GM04504 (cell line): ENCODE measurements at places on chromosomes 1 and 21.

GRCh38 chr1:228830954-228831481, 95.7 kb downstream of the RHOU start:
- DNase-seq: peak; percentile 13

DNA sequence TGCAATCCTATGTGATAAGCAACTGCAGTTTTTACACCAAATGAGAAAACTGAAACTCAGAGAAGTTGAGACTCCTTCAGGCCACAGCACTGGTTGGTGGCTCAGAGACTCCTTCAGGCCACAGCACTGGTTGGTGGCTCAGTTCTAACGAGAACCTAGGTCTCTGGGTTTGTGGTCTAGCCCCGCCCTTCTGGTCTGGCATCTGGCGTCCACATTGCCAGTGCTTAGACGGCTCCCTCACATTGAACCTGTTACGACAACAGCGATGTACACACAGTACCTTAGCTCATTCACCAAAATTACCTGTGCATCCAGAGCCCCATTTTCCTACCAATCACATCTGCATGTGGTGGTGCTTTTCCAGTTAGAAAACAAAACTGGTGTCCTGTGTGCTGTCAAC, 66.1 kb downstream of the NID1 start:
- no peak for DNase-seq

- no peak for DNase-seq
Observed at GRCh38 chr1:87685311-87686135, 356.8 kb downstream of the LMO4 start.

DNA sequence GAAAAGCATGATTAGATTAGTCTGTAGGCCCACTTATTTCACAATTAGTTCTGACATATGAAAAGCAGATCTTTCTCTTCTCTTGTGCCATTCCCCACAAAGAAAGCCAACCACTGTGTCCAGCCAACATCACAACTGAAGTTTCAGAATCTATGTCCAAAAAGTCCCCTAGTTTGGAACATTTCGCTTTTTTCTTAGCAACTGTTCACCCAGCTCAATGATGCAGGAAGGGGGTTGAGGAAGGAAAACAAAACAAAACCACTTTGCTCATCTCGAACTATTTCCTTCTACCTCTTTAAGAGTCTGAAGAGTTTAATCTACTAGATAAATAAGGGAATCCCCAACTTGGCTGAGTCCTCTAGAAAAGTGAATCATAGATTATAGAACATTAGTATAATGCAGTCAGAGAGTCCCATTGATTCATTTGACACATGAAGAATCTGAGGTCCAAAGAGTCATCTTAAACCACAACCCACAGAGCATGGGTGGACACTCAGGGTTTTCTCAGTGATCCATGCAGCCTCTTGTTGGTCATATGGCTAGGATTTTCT, 159.3 kb upstream of the SGIP1 start:
- peak; percentile 47 for DNase-seq

- DNase-seq: no peak
Observed at GRCh38 chr1:42676534-42677087, 5.6 kb upstream of the YBX1 start.

- no peak for DNase-seq
Observed at GRCh38 chr1:37478890-37479254, 4.5 kb downstream of the ZC3H12A start.

DNA sequence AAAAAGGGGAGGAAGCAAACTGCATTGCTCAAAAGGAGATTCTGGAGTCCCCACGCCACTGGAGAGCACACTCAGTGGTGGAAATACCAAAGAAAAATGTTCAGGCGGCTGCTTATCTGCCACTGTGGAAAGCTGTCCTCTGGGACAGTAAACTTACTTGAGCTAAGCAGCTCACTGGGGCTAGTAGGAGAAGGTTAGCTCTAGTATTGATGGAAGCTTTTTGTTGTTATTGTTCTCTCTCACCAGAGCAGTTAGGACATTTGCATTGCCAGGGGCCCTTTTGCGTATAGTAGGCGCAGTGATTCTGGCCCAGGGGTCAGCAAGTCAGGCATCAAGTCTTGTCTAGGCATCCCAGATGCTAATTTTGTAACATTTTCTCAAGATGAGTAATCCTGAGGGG, 15.6 kb downstream of the BACE2 start:
- DNase-seq: no peak

GRCh38 chr1:224707843-224708725, 92.0 kb downstream of the CNIH3 start:
- DNase-seq: peak; percentile 50

DNA sequence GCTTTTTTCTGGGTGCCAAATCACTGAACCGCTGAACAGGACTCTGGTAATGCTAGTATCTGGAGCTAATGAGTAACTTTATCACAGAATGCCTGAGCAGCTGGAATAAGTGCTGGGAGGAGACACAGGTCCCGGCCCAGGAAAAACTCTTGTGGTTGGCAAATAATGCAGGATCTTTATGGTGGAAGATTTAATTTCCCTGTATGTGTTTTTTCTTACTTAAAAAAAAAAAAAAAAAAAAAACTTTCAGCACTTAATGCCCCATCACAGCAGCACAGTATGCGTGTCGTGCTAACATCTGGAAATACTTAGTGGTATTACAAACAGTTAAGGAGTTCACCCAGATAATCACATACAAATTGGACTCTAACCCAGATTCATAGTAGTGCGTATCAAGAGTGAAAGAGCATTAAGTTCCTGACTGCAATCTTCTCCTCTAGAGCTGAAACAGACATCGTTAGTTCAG, 220.7 kb downstream of the TOMM20 start:
- peak; percentile 85 for DNase-seq

GRCh38 chr1:210236840-210237409, 4.3 kb downstream of the SERTAD4 start:
- no peak for DNase-seq
